Mesothelial cell of epicardium (in vitro differentiated cells): ENCODE measurements at places on chromosomes 5 and 9.

- DNase-seq, result no peak
Measured at GRCh38 chr9:38178237-38178636, 109.2 kb upstream of the SHB start.

DNA sequence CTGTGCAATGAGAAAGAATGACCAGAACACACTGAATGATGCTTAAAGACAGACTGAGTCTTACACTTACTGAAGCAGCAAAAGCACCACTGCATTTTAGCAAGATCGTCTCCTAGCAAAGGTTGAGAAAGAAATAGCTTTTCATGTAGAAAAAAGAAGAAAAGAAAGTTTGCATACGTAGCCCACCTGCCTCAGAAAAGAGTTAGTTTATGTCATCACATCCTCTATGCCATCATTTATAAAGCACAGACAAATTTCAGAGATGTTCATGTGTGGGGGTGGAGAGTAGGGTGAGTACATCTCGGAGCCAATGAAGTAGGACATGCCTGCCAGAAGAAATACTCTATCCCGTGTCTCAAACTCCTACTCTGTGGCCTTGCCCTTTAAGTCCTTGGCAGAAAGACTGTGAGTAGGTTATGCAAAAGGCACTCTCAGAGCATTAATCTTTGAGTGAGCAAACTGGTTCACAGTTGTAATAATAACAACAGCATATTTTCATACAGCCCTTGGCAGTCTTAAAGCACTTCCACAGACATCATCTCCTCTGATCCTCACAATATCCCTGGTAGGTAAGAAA is 22.4 kb downstream of the NRG2 start:
- no peak for DNase-seq

DNA sequence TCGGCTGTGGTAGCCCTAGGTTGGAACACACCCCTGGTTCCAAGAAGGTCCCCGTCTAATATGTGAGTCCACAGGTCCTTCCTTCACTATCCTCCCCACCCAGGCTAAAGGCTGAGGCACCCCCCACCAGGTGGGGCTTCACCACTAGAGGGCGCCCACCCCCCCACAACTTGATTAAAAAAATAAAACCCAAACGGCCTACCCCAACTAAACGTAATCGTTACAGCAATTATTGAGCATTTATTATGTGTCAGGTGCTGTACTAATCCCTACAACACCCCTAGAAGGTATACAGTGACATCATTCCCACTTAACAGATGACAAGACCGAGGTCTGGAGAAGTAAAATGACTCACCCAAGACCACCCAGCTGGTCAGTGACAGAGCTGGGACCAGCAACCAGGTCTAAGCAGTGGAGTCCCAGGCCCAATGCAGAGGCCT is 65.0 kb downstream of the FGF18 start:
- no peak for DNase-seq

- no peak for DNase-seq
Measured at GRCh38 chr9:86097510-86098224, 1.7 kb downstream of the GOLM1 start.

GRCh38 chr9:129282731-129283211 is 104.7 kb upstream of the IER5L start:
- no peak for DNase-seq

GRCh38 chr5:73507062-73507461 is 8.8 kb downstream of the BTF3 start:
- DNase-seq, result no peak

DNA sequence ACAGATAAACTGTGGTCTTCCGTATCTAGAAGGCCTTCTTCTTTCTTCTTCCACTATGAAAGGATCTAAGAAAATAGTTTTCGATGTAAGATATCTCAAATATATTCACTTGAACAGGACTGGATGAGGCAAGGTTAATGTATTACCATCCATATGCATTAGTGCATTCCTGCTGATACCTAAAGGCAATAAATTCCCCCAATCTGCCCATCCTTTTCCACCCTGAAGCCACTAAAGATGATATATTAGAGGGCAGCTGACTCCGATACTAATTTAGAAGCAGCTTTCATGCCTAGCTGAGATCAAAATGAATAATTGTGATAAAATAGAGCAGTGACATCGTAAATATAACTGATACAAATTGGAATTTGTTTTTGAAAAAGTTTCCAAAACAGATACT is 63.3 kb downstream of the DEPDC1B start:
- no peak for DNase-seq

DNA sequence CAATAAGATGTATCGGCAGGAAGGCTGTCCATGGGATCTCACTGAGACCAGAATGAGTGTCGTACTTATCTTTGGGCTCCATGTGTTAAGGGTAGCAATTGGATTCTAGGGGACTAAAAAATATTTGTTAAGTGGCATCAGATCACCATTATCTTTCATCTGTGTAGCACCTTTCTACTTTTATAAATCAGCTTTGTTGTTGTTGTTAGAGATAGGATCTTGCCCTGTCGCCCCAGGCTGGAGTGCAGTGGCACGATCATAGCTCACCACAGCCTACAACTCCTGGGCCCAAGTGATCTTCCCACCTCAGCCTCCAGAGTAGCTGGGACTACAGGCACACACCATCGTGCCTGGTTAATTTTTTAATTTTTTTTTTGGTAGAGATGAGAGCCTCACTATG is 220.5 kb downstream of the SMARCA2 start:
- no peak for DNase-seq

GRCh38 chr9:29129763-29130162 is 1556.5 kb upstream of the C9orf72 start:
- DNase-seq, result no peak

DNA sequence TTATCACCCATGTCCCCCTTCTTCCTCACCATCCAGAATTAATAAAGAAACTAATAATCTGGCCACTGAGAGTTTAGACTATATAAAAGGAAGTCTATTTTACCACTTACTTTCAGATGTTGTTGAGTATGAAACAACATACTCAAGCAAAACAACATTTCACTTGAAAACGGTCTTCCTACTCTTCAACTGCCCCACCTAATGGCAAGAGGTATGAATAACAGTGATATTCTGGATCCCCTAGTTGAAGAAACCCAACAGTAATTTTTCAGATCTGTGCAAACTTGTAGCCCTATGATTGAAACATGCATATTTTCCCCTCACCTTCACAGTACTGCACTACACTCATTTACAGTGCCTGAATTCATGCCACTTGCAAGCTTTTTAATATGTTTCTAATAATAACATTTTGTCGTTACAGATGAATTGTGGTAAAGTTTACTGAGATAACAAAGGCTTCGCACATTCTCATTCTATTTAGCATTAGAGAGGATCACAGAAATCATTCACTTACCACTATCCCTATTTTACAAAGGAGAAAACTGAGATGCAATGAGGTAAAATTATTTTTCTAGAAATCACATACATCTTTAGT is 267.9 kb upstream of the PDE4D start:
- DNase-seq, result no peak

DNA sequence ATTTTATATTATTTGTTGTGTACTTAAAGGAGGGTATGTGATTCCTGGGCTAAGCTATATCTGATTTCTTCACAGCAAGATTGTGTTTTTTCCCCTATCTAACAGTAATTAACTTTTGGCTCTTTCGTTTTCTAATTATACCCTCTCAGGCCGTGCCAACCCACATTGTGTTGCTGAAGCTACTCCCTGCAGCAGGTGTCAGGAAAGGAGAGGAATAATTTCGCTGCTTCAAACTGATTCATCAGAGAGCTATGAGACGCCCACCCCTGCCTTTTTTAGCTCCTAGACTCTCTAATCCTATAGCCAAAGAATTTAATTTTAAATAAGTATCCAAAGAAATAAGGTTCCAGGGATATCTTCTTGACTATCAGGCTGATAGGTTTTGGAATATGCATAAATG is 3.8 kb downstream of the CAVIN4 start:
- no peak for DNase-seq

GRCh38 chr9:133563291-133563796 is 28.8 kb downstream of the ADAMTSL2 start:
- DNase-seq, result no peak

GRCh38 chr9:84947412-84947972 is 278.0 kb downstream of the NTRK2 start:
- no peak for DNase-seq

DNA sequence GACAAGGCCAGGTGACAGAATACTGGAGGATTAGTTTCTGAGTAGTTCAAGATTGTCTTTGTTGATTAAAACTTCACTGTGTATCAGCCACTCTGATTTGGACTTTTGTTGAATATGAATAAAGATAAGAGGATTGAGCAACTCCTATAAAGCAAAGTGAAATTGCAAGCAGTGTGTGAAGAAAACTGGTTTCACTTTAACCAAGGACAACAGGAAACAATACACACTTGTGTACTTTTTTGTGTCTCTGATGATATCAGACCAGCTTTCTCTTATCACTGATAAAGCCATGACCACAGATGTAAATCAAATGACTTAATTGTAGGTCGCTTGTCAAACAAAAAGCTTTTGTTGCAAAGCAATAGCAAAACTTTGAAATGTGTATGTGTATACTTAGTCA is 268.6 kb downstream of the FER start:
- no peak for DNase-seq

- DNase-seq, result no peak
Measured at GRCh38 chr9:125255781-125256391, 5.7 kb upstream of the GAPVD1 start.

DNA sequence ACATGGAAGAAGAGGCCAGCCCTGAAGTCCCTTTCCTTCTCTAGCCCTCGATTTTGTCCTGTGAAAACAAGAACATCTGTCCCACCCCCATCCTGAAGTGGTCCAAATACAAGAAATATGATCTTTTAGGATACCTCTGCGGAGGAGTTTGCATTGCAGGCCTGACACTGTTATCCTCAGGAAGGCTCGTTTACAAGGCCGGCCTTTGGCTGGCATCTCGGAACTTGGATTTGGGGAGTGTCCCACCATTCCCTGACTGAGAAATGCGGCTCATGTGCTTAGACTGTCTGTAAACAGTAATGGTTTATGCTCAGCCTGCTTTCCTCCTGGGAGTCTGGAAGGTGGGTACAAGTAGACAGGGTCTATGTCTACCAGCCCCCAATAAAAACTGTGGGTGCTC is 26.4 kb downstream of the WHRN start:
- no peak for DNase-seq

DNA sequence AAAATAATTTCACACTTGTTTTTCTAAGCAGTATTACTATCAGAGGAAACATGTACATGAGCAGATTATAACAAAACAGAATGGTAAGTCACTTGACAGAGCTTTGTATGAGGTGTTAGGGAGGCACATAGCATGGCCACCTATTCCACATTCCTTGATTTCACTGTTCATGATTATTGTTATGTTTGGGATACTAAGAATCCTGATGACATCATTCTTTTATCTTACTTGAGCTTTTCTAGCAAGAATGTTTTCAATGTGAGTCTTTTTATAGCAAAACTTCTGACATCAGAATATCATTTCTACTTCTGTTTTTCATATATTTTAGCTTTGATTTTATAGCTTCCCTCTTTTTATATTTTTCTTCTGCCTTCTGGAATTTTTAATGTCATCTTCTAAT is 208.2 kb downstream of the DMRTA1 start:
- no peak for DNase-seq
